ENCODE measurements at places on chromosomes 6 and 20.

DNA sequence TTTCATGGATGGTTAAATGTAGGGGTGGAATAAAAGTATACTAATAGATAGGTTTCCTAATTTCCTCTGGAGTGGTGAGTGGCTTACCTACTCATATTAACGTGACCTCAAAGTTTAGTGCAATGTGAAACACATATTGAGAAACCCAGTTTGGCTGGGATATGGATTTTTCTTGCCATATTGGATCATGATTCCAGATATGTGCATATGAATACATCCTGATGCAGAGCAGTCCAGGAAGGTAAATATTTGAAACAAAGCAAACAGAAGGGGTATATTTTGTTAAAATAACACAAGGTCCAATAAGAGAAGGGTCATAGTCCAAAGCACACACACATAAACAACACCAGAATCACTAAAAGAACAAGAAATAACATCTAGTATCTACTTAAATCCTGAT is 608.1 kb downstream of the PKHD1 start:
- H3K27me3 ChIP-seq, result no peaks in the 10 kb centered on the region
- no peak overlapping the region for H3K4me3 ChIP-seq
- H3K4me1 ChIP-seq, result no peaks in the 10 kb centered on the region
- no peaks in the 10 kb centered on the region for H3K36me3 ChIP-seq
- no peak overlapping the region for H3K27ac ChIP-seq
- no peak for DNase-seq

DNA sequence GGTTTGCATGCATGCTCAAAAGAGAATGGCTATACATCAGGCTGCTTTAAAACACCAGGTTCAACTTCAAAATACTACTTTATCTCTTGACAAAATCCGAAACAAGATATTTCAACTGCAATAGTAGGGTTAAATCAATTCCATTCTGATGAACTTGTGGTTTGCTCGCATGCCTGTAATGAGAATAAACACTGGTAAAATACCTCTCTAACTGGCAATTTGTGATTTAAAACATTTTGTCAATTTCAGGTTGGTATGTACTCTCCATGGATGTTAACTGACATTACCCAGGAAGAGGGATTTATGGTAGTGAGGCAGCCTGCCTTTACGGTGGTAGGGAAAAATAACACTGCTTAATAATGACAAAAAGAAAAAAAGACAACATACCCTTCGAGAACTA is 74.4 kb downstream of the MBOAT1 start:
- no peaks in the 10 kb centered on the region for H3K27me3 ChIP-seq
- H3K4me3 ChIP-seq, result no peak overlapping the region
- no peak for DNase-seq
- H3K36me3 ChIP-seq, result peaks cover 7% of the 10 kb centered on the region
- no peaks in the 10 kb centered on the region for H3K4me1 ChIP-seq
- H3K27ac ChIP-seq, result no peak overlapping the region

DNA sequence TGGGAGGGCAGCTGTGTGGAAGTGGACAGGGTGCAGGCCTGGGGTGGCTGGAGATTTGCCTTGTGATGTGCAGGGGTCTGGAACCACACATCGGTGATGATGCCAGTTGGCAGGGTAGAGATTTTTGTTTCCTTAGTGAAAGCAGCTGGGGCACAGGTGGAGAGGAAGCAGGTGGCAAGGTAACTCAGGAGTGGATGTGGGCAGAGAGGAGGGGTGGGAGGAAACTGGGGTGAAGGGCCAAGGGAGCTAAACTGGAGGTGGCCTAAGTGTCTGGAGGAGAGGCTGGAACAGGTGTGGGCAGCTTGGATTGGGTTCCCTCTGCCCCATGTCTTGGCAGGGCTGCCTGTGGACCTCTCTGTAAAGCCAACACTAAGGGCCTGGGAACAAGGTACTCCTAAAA is 4.7 kb upstream of the SCUBE3 start:
- no peak overlapping the region for H3K4me3 ChIP-seq
- peaks cover 80% of the 10 kb centered on the region for H3K27me3 ChIP-seq
- H3K36me3 ChIP-seq, result peaks cover 15% of the 10 kb centered on the region
- DNase-seq, result no peak
- peaks cover 19% of the 10 kb centered on the region for H3K4me1 ChIP-seq
- no peak overlapping the region for H3K27ac ChIP-seq

- no peaks in the 10 kb centered on the region for H3K4me1 ChIP-seq
- H3K27me3 ChIP-seq, result peaks cover 4% of the 10 kb centered on the region
- no peak overlapping the region for H3K27ac ChIP-seq
- DNase-seq, result no peak
- no peak overlapping the region for H3K4me3 ChIP-seq
- H3K36me3 ChIP-seq, result no peaks in the 10 kb centered on the region
Measured at GRCh38 chr6:14365393-14365792, 247.8 kb downstream of the CD83 start.

DNA sequence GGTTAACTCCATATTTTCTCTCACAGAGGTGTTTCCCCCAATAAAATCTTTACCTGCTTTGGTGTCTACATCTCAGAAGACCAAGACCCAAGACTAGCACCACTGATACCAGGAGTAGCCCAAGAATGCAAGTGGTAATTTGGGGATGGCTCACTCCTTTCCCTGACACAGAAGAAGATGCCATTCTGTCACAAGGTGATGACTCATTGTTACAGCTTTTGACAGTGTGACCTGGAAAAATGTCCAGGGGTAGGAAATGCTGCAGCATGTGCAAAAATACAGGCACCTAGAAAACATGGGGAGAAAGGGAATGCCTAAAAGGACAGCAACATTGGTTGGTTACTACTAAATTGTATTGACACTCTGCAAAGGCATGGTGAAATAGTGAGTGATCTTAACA is 254.0 kb upstream of the GJE1 start:
- H3K4me3 ChIP-seq, result no peak overlapping the region
- no peaks in the 10 kb centered on the region for H3K36me3 ChIP-seq
- no peaks in the 10 kb centered on the region for H3K4me1 ChIP-seq
- H3K27me3 ChIP-seq, result no peaks in the 10 kb centered on the region

GRCh38 chr6:101422251-101422650 is 28.7 kb downstream of the GRIK2 start:
- H3K27me3 ChIP-seq, result no peaks in the 10 kb centered on the region
- no peak overlapping the region for H3K4me3 ChIP-seq
- no peaks in the 10 kb centered on the region for H3K4me1 ChIP-seq

DNA sequence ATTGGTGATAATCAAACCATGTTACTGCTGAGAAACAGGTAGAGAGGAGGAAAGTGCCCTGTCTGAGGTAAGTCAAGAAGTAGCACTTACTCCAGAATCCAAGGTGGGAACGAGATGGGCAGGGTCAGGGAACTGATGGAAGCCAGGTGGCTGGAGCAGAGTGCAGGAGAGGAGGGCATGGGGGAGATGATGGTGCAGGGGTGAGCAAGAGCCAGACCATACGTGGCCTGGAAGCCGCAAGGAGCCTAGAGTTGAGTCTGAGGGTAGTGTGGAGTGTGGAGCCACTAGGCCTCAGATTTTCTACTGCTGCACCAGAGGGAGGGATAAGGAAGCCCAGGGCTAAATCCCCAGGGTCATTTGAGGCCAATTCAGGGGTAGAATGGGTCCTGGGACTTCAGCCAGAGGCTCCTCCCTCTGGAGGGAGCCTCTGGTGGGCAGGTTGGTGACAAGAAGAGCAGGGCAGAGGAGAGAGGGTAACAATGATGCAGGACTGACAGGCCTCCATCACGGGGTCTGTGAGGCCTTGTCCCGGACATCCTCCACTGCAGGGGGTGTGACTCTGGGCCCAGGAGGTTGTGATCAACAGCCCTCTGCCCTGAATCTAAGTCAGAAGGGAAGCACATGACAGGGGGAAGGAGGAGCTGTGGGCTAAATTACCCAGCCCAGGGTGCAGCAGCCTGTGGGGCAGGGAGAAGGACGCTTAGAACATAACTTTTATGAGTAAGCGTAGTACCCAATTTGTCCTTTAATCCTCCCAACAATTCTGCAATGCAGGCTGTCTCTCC is 28.7 kb downstream of the COX4I2 start:
- no peak for DNase-seq
- H3K4me3 ChIP-seq, result peak overlapping the region; percentile 25
- H3K36me3 ChIP-seq, result no peaks in the 10 kb centered on the region
- peak overlapping the region; percentile 90 for H3K27ac ChIP-seq

DNA sequence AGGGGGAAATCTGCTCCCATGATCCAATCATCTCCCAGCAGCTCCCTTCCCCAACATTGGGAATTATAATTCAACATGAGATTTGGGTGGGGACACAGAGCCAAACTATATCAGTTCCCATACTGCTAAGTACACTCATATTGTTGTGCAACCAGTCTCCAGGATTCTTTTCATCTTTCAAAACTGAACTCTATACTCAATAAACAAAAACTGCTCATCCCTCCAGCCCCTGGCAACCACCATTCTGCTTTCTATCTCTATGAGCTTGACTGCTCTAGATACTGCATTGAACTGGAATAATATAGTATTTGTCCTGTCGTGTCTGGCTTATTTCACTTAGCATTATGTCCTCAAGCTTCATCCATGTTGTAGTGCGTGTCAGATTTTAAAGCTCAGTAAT is 42.9 kb downstream of the STX11 start:
- DNase-seq, result no peak
- no peak overlapping the region for H3K4me3 ChIP-seq
- no peaks in the 10 kb centered on the region for H3K27me3 ChIP-seq
- no peaks in the 10 kb centered on the region for H3K4me1 ChIP-seq
- peaks cover 2% of the 10 kb centered on the region for H3K36me3 ChIP-seq
- H3K27ac ChIP-seq, result no peak overlapping the region

- no peak overlapping the region for H3K27ac ChIP-seq
- no peak overlapping the region for H3K4me3 ChIP-seq
- peaks cover 4% of the 10 kb centered on the region for H3K36me3 ChIP-seq
- peaks cover 8% of the 10 kb centered on the region for H3K27me3 ChIP-seq
- DNase-seq, result no peak
Measured at GRCh38 chr6:130742131-130742681, 85.0 kb upstream of the SMLR1 start.

DNA sequence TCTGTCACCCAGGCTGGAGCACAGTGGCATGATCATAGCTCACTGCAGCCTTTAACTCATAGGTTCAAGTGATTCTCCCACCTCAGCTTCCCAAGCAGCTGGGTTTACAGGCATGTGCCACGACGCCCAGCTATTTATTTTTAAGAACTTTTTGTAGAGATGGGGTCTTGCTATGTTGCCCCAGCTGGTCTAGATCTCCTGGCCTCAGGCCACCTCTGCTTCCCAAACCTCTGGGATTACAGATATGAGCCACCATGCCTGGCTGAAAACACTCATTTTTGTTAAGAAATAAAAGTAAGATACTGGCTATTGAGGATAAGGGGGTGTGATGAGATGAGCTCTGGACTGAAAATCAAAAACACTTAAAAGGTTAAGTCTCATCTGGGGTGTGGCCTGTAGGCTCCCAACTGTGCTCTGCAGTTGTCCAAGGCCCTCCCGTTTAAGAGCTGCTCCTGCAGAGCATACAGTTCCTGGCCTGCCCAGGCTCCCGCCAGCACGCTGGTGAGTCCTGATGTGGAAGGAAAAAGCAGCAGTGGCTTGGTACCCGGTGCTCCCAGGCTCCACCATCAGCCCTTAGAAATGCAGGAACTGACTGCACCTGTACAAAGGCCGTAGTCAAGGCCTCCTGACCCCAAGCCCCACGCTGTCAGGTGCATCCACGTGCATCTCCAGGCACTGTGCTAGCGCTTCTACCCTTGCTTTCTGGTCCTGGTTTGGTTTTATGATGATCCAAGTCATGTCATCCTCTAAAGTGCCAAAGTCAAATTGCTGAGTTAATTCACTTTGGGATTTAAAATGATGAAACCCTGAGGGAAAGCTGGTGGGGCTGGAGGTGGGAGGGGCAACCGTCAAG is 111.5 kb downstream of the TMEM242 start:
- no peak for DNase-seq
- H3K27me3 ChIP-seq, result no peaks in the 10 kb centered on the region
- H3K36me3 ChIP-seq, result no peaks in the 10 kb centered on the region
- H3K4me1 ChIP-seq, result peaks cover 6% of the 10 kb centered on the region
- no peak overlapping the region for H3K4me3 ChIP-seq

DNA sequence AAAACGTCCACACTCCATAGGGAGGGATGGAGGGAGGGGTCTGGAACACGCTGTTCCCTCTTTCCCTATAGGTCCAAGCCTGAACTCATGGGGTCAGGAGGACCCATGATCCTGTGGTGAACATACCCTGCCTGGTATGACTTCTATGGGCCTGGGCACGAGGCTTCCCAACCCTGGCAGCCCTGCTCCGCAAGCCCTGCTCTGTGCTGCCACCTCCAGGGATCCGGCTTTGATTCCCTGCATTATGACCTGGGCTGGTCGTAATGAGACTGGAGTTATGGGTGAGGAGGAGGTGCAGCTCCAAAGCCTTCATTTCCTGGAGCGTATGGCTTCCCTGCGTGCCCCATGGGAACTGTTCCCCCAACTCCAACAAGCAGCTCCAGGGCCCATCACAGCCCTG is 54.9 kb downstream of the CDH22 start:
- H3K4me3 ChIP-seq, result no peak overlapping the region
- H3K36me3 ChIP-seq, result peaks cover 13% of the 10 kb centered on the region
- H3K27me3 ChIP-seq, result peaks cover 58% of the 10 kb centered on the region
- no peak overlapping the region for H3K27ac ChIP-seq
- no peak for DNase-seq
- H3K4me1 ChIP-seq, result peaks cover 7% of the 10 kb centered on the region

DNA sequence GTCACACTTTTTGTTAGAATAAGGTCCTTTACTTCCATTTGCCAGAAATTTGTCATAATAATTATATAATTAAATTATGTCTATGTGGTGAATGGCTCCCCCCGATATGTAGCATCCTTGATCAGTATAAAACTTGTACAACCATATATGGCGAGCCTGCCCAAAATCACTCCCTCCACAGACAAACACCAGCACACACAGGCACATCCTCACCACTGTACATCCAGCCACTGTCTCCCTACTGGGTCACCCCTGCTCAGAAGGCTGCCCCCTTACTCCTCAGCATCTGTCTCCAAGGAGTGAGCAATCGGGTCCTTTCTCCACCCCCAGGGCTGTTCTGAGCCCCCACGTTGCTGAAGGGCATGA is 87.0 kb upstream of the MYL9 start:
- peaks cover 13% of the 10 kb centered on the region for H3K27me3 ChIP-seq
- DNase-seq, result no peak
- H3K4me3 ChIP-seq, result no peak overlapping the region
- H3K27ac ChIP-seq, result no peak overlapping the region

GRCh38 chr6:101114703-101115102 is 233.6 kb upstream of the ASCC3 start:
- no peaks in the 10 kb centered on the region for H3K4me1 ChIP-seq
- no peaks in the 10 kb centered on the region for H3K36me3 ChIP-seq
- DNase-seq, result no peak
- no peak overlapping the region for H3K4me3 ChIP-seq
- no peaks in the 10 kb centered on the region for H3K27me3 ChIP-seq
- H3K27ac ChIP-seq, result no peak overlapping the region

All from T-helper 17 cell (primary cell).